ENCODE measurements at places on chromosomes 5 and 9. TPM values are rescaled to one million over a fixed set of nuclear protein-coding genes. Genes with fewer than 3 reads are reported as not detected.

- H3K27me3 ChIP-seq = no peaks in the 10 kb centered on the region
- no peaks in the 10 kb centered on the region for H3K4me1 ChIP-seq
- no peak overlapping the region for H3K4me3 ChIP-seq
- H3K27ac ChIP-seq = no peak overlapping the region
Observed at GRCh38 chr5:96142786-96143434, 181.3 kb upstream of the ELL2 start.

GRCh38 chr9:10571699-10572098, 41.1 kb downstream of the PTPRD start:
- H3K27ac ChIP-seq = no peak overlapping the region
- H3K4me1 ChIP-seq = no peaks in the 10 kb centered on the region
- no peak for DNase-seq
- no peaks in the 10 kb centered on the region for H3K27me3 ChIP-seq
- no peak overlapping the region for H3K4me3 ChIP-seq

DNA sequence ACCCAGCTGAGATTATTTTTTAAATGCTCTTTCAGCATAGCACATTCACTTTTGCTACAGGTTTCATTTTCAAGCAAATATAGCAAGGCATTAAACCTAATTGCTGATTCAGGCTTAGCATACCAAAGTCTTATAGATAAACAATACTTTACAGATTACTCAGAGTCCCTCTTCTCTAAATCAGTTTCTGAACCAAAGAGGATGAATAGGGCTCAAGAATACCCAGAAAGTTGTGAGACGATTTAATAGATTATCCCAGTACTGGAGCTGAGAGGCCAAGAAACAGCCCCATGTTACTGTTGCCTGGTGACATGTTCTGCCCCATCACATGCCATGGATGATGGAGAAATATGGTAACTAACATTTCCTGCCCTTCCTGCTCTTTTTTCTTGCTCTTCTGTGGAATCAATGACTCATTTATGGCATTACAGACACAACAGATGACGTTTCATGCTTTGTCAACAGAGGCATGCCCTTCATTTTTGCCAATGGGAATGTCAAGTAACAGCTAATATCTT, 18.1 kb upstream of the SSBP2 start:
- H3K4me1 ChIP-seq = peaks cover 17% of the 10 kb centered on the region
- no peaks in the 10 kb centered on the region for H3K36me3 ChIP-seq
- peak overlapping the region; percentile 68 for H3K27ac ChIP-seq
- DNase-seq = peak; percentile 87

- H3K4me1 ChIP-seq = peaks cover 15% of the 10 kb centered on the region
- no peak overlapping the region for H3K27ac ChIP-seq
- DNase-seq = no peak
- no peak overlapping the region for H3K4me3 ChIP-seq
- H3K27me3 ChIP-seq = no peaks in the 10 kb centered on the region
Observed at GRCh38 chr5:9363449-9363848, 182.4 kb downstream of the SEMA5A start.

DNA sequence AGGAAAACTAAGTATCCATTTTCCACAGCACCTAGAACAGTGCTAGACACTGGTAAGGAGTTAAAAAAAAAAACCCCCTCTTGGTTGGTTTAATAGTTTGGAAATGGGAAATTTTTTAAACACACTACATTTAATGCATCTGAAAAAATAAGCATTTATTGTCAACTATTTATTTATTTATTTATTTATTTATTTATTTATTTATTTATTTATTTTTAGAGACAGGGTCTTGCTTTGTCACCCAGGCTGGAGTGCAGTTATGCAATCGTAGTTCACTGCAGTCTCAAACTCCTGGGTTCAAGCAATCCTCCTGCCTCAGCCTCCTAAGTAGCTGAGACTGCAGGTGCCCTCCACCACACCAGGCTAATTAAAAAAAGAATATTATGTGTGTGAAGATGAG, 51.6 kb downstream of the SNCAIP start:
- H3K36me3 ChIP-seq = no peaks in the 10 kb centered on the region
- no peaks in the 10 kb centered on the region for H3K27me3 ChIP-seq
- H3K27ac ChIP-seq = no peak overlapping the region

Gene GMCL2
- not detected for total RNA-seq

Gene PRDM9
- total RNA-seq = not detected

Gene ZNF883
- total RNA-seq = 1.9 TPM

Data from astrocyte (in vitro differentiated cells and primary cell).